Hematopoietic multipotent progenitor cell treated with erythropoietin and hydrocortisone succinate and interleukin-3 and kit ligand, for 17 days (in vitro differentiated cells): ENCODE measurements at places on chromosomes 7 and 10.

DNA sequence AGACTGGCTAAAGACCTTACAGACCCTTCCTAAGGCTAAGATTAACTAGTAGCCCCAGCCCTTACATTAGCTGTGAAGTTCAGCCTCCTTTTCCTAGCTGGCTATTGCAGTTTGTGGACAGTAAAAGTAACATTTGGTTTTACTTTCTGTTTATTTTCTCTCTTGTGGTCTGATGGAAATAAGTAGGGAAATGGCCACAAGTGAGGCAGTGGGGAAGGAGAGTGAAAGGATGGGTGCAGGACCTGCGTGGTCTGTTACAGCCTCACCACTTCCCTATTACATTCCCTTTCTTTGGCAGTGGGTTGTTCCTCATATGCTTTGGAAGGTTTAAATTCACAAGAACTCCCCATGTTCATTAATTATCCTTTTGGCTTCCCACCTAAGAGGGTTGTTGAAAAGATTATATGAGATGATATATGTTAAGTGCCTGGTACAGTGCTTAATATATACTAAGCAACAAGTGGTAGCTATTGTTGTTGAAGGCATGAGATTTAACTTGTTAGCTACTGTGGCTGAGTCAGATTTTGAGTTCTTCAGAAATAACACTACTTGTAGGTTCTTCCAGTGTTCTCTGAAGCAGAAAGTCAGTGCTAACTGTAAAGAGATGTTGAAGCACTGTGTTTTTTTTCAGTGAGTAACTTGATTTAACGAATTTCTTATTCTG is 181.7 kb downstream of the ST7 start:
- no peak for DNase-seq

GRCh38 chr10:12971001-12971788 is 30.3 kb downstream of the CCDC3 start:
- no peak for DNase-seq

DNA sequence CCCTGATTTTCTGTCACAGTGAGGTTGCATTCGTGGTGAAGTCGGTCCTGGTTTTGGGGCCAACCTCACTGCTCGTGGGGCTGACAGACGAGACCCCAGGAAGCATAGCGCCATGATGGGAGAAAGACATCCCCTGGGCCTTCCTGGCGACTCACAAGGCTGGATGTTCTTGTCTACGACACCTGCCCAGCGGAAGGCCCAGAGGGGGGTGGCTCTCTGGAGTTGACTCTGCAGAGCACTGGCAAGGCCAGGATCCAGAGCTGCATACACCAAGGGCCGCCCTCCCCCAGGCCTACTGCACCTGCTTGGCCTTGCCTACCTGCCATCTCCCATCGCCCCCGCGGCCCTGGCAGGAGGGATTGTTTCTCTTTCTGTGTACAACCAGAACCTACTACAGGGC is 608.9 kb downstream of the PTPRN2 start:
- DNase-seq: no peak

DNA sequence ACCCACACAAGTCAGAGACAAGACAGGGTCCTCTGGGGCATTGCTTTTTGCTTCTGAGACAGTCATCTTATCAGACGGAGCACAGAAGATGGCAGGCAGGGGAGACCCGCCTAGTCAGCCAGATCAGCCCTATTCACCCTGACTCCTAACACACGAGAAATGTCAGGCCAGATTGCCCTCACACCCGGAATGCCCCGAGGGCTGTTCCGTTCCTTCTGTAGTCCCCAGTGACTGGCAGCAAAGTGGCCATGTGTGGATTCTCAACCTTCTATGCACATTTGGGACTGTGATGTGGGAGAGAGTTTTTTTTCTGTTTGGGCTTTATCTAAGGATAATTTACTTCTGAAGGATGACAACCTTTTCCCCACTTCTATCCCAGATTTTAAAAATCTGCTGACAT is 35.5 kb upstream of the TBX20 start:
- DNase-seq: no peak

DNA sequence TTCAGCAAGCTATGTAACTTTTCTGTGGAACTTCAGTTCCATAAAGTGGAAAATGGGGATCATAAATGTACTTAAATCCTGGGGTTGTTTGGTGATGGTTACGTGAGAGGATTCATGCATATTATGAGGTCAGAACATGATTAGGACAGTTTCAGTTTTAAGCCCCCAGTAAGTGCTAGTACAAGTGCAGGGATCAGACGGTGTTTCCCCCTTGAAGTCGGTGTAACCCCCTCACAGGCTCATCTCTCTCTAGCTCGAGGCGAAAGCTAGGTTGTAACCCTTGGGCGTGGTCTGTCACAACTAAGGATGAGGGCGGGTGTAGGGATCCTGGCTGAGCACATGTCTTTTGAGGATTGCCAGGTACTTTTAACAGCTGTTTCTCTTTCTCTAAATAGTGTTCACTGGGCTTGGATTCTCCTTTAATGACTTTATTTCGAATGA is 84.7 kb downstream of the SPAG6 start:
- DNase-seq: no peak

DNA sequence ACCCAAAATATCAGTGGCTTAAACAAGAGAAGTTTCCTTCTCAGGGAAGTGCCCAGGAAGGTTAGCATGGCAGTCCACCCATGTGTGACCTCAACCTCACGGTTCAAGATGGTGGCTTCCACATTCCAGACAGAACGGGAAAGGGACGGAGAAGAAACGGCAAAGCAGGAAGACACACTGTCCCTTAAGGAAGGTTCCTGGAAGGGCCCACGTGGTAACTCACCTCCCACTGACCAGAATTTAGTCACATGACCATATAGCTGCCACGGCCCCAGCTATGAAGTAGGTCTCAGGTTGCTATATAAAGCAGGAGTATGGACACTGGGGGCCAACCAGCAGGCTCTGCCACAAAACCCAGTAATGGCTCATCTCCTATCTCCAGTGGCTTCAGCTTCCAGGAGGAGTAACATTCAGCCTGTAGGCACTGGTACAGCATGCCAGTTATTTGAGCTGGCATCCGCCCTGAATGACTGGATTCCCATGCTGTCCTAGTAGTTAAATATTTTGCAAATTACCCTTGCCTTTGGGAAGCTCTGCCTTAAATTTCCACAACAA is 278.5 kb upstream of the KLF14 start:
- DNase-seq: no peak

DNA sequence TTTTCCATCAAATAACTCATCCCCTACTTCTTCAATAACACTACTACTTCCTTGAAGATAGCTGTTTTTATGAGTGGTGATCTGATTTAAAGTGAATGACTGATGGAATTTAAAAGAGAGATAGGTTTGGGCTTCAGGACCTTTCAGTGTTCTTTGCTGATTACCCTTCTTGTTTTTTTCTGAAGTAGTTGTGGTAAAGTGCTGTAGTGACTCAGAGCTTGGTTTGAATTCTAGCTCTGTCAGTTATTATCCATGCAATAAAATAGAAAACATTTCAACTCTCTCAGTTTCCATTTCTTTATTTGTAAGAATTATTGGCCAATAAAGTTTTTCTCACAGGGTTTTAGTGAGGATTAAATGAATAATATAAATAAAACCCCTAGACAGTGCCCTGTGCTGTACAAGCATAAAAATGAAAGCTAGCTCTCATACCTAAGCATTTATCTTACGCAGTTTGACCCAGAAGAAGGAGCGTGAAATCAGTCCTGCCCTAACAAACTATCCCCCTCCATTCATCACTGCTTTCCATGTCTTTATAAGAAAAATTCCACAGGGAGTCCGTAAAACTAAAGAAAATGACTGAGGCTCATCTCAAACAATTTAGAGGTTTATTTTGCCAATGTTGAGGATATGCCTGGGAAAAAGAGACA is 25.1 kb upstream of the AKAP9 start:
- no peak for DNase-seq

DNA sequence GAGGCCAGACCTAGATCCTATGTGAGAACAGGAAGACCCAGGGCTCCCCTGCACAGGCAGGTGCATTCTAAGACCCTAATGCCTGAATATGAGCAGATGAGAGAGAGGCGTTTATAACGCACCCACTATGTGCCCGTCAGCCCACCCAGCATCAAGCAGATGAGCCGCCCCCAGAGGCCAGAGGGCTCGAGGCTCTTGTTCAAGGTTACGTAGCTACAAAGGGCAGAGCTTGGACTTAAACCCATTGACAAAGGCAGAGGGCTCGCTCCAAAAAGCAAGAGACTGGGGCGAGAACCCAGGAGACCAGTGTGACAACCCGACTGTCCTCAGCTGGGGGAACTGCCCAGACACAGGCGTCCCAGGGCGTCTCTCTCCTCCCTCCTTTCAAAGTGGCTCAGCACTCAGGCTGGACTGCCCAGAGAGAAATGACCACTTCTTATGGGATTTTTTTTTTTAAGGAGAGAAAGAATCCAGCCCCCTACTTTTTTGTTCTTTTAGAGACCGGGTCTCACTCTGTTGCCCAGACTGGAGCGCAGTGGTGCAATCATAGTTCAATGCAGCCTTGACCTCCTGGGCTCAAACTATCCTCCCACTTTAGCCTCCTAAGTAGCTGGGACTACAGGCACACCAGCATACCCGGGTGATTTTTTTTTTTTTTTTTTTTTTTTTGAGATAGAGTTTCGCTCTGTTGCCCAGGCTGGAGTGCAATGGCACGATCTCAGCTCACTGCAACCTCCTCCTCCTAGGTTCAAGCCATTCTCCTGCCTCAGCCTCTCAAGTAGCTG is 40.1 kb downstream of the TNRC18 start:
- DNase-seq: no peak

DNA sequence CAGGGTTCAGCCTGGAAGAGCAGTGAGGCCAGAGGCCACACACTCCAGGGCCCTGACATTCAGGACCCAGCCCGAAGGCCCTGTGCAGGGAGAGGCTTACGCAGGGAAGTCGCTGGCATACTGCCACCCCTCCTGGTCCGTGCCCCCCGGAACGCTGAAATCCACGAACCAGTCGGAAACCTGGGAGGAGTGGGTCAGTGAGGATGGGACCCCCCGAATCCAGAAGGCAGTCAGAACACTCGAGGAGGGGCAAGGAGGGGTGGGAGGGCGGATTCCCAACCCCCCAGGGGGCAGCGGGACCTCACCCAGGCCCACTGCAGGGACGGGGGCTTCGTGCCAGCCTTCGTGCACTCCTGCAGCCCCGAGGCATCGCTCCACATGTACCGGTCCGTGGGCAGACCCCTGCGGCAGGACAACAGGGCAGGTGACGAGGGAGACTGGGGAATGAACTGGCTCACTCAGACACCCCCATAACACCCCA is 13.5 kb downstream of the BHLHA15 start:
- DNase-seq: no peak

- no peak for DNase-seq
These were observed 4.1 kb downstream of the COL1A2 start for GRCh38 chr7:94398841-94399240.

DNA sequence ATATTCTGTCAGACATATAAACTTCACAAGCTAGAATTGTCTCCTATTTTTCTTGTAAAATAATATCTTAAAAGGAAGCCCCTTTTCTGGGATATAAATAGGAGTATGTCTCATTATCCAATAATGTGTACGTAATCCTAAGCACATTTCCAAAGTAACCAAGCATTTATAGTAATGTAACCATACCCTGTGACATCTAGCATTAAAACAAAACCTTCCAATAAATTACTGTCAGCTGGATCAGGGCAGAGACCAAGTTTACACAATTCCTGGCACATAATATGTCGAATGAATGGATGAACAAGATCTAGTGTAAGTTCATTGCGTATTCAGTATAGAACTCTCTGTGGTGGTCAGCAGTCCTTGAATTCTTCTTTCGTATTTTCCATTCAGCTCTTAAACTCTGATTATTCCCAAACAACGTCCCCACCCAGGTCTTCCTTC is 14.3 kb downstream of the CPED1 start:
- no peak for DNase-seq
